NCI-H510A (cell line): ENCODE measurements at places on chromosomes 2 and 18.
A peak's percentile ranks its signal among the peaks of the same experiment; 100 is the strongest.

- no peak for DNase-seq
These were observed 30.8 kb downstream of the SH3YL1 start for GRCh38 chr2:233030-233429.

DNA sequence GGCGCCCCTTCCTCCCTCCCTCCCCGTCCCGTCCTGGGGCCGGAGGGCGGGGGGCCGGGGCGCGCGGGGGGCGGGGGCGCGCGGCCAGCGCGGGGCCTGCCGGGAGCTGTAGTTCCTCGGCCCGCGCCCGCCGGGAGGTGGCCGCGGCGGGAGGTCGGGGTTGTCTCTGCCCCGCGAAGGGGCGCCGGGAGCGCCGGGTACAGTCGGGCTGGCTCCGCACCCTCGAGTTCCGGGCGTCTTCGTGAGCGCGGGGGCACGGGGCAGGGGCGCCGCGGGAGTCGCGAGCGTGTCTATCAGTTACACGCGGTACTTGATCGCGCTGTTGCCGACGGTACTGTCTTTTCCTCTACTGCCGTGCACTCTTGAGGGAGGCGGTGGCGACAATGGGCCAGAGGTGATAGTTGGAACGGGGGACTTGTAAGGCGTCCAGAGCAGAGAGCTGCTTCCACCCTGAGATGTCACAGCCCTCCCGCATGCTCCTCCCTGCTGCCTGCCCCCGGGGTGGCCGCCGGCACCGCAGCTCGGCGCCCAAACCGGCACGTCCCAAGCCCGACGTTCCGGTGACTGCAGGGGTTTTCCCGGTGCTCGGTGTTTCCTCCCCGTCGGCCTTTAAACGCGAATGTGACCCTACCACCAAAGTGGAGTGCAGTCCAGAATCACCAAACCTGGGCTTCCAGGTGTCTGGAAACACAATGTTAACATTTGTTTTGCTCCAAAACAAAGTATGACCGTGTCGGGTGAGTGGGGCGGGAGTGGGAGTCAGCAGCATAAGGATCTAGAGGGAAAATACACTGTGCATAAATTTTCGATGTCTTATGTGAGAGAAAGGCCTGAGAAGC lies at the start of gene PRKD3:
TSS of gene PRKD3 (minus strand) at position 48 of the 839 bp plus-strand sequence. CDS start 8,309 bp downstream, outside the sequence.
- peak; percentile 57 for DNase-seq

DNA sequence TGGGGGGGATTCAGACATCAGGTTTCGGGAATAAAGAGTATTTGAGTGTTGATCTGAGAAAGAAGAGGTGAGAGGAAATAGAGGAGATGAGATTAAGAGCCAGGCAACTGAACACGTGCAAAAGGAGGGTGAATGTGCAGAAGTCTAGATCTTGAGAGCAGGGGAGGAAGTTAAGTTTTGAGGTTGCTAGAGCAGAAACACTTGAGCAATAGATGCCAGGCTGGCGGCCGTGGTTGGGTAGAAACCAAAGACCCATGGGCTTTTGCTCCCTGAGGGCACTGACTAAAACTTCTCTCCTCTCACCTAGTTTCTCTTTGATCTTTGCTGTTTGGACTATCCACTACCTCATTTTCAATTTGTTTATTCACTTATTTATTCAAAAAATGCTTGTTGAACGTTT lies 116.0 kb downstream of the CDC42EP3 start:
- no peak for DNase-seq

DNA sequence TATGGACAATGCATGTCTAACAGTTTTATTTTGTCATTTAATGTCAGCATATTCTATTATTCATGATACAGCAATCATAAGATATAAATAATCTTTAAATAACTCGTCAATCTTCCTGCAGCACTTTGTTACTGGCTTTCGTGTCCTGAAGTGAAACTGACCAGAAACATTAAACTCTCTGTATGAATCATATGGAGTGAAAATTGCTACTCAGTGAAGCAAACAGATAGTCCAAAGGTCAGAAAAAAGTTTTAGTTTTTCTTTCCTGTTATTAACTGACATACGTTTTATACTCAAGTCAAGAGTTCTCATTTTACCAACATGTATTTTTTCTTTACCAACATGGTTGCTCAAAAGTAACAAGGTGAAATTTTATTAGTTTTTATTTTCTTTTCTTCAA lies 106.8 kb upstream of the GALNT5 start:
- DNase-seq, result no peak

- DNase-seq, result no peak
These were observed 11.9 kb upstream of the KCNG2 start for GRCh38 chr18:79785831-79786230.

- DNase-seq, result no peak
These were observed 57.6 kb downstream of the TTC21B start for GRCh38 chr2:165895974-165896373.

- DNase-seq, result no peak
These were observed 65.3 kb downstream of the STAT1 start for GRCh38 chr2:190948671-190949070.

- no peak for DNase-seq
These were observed 5.2 kb downstream of the D2HGDH start for GRCh38 chr2:241739651-241740050.

DNA sequence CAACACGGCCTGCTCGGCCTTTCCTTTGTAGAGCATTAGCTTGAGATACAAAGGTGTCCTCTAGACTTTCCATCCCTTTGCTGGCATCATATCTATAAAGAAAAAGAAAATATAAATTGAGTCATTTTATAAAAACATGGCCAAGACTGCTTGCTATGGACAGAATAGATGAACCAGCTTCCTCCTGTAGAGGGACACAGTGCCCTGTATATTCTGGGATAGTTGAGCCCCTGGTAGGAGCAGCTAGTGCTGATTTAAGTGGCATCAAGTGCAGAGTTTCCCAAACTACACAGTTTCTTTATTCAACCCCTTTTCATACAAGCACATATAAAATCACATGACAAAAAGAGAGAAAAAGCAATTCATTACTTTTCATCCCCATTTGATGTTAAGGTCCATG lies 47.9 kb downstream of the GEMIN6 start:
- no peak for DNase-seq

GRCh38 chr2:10309286-10309685 lies 6.6 kb downstream of the HPCAL1 start:
- no peak for DNase-seq

GRCh38 chr2:240992572-240993291 lies 5.7 kb upstream of the SNED1 start:
- DNase-seq, result no peak

- no peak for DNase-seq
These were observed at the start of gene HNMT for GRCh38 chr2:137964066-137964858. TSS of gene HNMT (plus strand) at chr2:137964473. CDS start at chr2:137964492, 19 bp downstream.
